ENCODE measurements at places on chromosomes 7 and 10. TPM values are rescaled to one million over a fixed set of nuclear protein-coding genes. Genes with fewer than 3 reads are reported as not detected.

Gene KEL
- not detected for total RNA-seq

Gene BMPER
- 56.5 TPM for total RNA-seq

Gene CALML5
- not detected for total RNA-seq

Gene ELMO1
- 0.15 TPM for total RNA-seq

Gene SNCG
- total RNA-seq, result 48.3 TPM

Gene ZNF3
- total RNA-seq, result 11.8 TPM

Gene CFAP70
- 0.94 TPM for total RNA-seq

Gene PLXNA4
- total RNA-seq, result 23.5 TPM

Gene RBP4
- total RNA-seq, result 0.23 TPM

Gene GNGT1
- not detected for total RNA-seq

Gene DNAH11
- 0.59 TPM for total RNA-seq

Gene CTBP2
- total RNA-seq, result 73.5 TPM

Gene GPRIN2
- total RNA-seq, result 0.08 TPM

Gene LEP
- 0.94 TPM for total RNA-seq

Gene BAIAP2L1
- 0.82 TPM for total RNA-seq

Gene FAM20C
- total RNA-seq, result 58.4 TPM

Gene SLC26A3
- total RNA-seq, result not detected

Gene RELN
- 0.08 TPM for total RNA-seq

Gene MYL10
- not detected for total RNA-seq

Gene GPR158
- 0.23 TPM for total RNA-seq

Gene SKIDA1
- 0.53 TPM for total RNA-seq

Gene GPR15LG
- not detected for total RNA-seq

Gene COPS6
- total RNA-seq, result 77.9 TPM

Gene AFAP1L2
- total RNA-seq, result 0.47 TPM

Gene LRRD1
- under 0.01 TPM for total RNA-seq

Gene HOXA3
- total RNA-seq, result not detected

Gene EPO
- not detected for total RNA-seq
